ENCODE measurements at places on chromosomes 7 and 10.

DNA sequence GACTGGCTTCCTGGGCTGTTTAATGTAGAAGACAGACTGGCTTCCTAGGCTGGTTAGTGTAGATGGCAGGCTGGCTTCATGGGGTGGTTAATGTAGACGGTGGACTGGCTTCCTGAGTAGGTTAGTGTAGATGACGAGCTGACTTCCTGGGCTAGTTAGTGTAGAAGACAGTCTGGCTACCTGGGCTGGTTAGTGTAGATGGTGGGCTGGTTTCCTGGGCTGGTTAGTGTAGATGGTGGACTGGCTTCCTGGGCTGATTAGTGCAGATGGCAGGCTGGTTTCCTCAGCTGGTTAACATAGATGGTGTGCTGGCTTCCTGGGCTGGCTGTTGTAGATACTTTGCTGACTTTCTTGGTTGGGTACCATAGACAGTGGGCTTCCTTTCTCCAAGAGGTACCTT, 122.9 kb upstream of the PPP2R2D start:
- DNase-seq: no peak

- no peak for DNase-seq
Measured at GRCh38 chr7:16730937-16731336, 22.6 kb upstream of the TSPAN13 start.

DNA sequence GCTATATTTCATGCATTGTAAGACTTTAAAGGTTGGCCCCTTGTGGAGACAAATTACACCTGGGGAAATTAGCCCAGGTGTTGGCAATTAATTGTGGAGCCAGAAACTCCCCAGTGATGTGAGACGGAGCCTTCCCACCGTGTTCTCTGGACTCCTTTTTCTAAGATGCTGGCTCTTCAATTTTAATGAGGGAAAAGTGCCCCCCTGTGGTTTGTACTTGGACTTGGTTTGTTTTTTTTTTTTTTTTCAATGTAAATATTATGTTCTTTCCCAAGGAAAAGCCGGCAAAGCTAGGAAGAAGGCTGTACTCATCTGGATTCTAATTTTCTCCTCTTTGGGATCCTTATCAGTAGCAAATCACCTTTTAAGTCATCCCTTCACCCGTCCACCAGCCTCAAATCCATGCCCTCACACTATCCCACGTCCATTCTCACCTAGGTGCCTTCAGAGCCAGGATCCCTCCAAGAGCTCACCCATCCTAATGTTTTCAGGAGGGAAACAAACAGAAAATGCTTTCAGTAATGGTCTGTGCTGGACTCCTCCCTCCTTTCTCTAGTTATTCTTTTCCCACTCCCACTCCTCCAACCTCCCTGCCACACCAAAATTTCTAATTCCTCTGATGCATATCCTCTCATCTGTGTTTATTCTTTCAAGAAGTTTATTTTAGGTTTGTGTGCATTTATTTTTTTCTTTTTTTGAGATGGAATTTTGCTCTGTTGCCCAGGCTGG, 20.4 kb upstream of the ST8SIA6 start:
- DNase-seq: no peak

DNA sequence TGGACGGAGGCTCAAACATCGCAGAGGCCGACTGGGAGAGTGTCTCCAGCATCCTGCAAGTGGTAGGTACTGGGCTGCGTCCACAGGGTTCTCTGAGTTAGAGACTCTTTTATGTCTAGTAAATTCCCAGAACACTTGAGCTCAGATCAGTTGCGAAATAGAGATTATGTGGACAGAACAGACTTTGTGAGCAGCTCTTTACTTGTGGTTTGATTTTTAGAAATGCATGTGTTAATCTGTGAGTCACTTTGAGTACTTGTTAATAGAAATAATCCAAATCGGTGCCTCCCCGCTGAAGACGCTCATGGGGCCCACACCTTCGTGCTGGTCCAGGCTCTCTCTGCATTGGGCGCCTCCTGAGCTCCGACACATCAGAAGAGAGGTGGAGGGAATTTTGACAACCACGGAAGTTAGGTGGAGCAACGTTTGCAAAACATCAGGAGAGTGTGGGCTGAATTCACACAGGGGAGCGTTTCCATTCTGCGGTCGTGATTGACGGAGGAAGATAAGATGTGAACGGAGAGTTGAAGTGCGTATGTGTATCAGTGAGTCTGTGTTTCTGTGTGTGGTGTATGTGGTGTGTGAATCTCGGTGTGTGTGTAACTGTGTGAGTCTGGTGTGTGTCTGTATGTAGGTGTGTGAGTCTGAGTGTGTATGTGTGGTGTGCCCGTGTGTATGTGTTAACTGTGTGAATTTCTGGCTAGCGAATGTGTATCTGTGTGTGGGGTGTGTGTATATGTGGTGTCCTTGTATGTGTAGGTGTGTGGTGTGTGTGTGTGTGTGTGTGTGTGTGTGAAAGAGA, 32.1 kb downstream of the PFKP start:
- DNase-seq: no peak

- DNase-seq: no peak
Measured at GRCh38 chr10:14459665-14460064, 128.9 kb upstream of the FRMD4A start.

DNA sequence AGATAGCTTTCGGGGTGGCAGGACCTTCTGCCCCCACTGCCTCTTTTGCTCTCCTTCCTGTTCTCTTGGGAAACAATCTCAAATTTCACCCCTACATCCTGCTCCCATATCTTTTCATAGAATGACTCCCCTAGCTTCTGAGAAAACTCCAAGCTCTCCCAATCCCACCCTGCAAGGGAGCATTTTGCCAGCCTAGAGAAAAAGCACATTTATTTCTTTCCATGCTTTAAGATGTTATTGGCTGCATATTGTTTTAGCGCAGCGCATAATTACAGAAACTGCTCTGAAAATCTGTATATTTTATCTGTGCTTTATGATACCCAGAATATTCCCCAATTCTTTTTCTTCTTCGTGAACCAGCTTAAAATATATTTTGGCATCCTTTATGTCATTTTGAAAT, 601.3 kb downstream of the KCNMA1 start:
- no peak for DNase-seq

DNA sequence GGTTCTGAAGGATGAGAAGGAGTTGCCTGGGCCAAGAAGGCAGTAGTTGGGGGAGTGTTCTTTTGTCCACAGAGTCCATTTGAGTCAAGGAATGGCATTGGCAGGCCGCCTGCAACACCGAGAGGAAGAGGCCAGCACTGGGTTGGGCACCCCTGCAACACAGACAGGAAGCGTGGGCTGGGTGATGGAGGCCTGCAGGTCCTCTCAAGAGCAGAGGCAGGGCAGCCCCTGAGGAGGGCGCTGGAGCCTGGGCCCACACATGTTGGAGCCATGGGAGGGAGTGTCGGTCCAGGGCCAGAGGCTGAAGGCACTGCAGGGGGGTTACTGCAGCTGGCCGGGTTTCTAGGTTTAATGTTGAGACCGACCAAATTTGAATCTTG, 137.3 kb downstream of the PTPN20 start:
- no peak for DNase-seq

DNA sequence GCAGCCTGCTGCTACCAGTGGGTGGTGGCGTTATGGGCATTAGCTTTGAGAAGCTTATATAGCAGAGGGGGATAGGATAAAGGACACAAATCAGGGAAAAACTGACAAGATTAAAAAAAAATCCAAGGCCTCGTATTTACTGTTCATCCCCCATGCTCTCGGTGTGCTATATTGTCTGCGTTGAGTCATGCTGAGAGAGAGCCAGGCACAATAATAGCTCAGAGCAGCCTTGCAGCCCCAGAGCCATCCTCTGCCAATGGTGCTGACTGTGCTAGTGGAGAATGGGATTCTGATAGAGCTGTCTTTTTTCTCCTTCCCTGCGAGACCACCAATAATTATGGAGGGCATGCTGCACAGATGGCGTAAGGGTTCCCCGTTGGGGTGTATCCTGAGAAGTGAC, 51.7 kb upstream of the FZD1 start:
- DNase-seq: no peak

DNA sequence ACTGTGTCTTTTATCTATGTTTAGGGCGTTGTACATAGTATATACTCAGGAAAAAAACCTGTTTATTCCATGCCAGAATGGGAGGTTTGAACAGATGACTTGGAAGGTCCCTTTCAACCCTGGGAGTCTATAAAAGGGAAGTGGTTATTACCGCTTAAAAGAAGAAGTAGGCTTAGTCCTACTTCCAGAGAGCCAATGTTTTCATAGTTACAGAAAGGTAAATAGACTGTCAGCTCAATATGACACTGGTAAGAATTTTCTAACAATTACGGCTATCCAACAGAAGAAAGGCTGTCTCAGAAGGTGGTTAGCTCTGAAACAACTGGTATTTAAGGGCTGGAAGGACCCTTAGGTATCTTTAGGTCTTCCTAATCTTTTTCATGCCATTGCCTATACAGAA, 1.1 kb upstream of the TFAM start:
- DNase-seq: no peak

- no peak for DNase-seq
Measured at GRCh38 chr7:36272567-36273269, 116.9 kb upstream of the ANLN start.

DNA sequence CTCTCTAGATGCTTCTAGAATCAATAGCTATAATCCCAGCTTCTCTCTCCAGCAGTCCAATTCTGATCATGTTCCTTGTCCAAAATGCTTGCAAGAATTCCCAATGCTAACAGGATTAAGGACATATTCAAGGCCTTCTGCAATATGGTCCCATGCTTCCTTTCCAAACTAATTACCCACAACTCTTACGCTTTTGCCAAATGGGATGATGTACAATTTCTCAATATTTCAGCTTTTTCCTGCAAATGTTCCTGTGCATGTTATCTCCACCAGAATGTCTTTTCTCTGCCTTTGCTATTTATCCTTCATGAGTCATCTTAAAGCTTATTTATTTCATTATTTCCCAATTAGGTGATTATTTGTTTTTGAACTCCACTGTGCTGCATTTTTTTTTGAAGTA, 556.4 kb downstream of the SORCS1 start:
- DNase-seq: no peak

GRCh38 chr10:132274581-132274980, 33.2 kb downstream of the STK32C start:
- no peak for DNase-seq

GRCh38 chr7:140269004-140269638, 92.3 kb upstream of the KDM7A start:
- no peak for DNase-seq

DNA sequence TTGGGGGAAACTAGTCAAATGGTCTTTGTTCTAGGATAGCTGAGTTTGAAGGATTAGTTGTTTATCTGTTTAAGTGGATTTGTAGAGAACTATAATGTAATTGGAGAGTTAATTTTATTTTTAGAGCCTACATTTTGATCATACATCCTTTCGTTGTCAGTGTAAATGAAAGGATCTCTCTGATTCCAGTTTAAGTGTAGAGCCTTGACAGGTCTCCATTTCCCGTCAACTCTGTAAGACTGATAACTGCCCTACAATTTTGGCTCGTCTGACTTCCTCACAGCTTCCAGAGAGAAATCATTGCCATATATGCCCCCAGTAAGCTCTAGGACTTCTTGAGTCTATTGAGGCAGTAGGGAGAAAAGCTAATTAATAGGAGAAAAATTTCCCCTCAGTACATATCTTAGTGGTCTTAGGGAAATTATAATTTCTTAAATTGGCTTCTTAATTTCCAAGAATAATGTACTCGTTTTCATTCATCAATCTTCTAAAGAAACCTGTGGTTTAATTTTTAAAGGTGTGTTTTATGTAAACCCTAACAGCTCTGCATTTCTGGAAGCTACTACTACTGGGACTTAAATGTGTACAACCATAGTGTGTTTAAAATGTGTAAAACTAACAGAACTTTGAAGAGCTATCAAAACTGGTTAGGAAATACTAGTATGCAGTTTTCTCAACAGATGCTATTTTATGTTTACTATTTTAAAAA, 3.8 kb downstream of the KMT2E start:
- no peak for DNase-seq

DNA sequence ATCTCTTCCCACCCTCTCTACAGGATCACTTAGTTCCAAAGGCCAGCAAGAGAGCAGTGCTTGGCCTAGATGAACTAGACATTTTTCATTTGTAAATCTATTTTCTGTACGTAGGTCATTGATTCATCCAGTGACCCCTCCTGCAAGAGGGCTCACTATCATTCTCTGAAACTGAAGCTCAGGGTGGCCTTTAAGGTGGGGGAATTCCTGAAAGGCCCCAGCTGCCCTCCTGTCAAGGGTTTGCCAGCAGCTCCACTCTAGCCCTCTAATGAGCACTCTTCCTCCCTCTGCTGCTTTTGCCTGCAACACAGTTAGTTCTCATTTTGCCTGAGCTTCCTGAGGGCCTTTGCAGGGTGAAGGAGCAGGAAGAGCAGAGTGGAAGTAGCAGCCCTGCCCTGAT, 41.2 kb downstream of the LRRC18 start:
- no peak for DNase-seq

DNA sequence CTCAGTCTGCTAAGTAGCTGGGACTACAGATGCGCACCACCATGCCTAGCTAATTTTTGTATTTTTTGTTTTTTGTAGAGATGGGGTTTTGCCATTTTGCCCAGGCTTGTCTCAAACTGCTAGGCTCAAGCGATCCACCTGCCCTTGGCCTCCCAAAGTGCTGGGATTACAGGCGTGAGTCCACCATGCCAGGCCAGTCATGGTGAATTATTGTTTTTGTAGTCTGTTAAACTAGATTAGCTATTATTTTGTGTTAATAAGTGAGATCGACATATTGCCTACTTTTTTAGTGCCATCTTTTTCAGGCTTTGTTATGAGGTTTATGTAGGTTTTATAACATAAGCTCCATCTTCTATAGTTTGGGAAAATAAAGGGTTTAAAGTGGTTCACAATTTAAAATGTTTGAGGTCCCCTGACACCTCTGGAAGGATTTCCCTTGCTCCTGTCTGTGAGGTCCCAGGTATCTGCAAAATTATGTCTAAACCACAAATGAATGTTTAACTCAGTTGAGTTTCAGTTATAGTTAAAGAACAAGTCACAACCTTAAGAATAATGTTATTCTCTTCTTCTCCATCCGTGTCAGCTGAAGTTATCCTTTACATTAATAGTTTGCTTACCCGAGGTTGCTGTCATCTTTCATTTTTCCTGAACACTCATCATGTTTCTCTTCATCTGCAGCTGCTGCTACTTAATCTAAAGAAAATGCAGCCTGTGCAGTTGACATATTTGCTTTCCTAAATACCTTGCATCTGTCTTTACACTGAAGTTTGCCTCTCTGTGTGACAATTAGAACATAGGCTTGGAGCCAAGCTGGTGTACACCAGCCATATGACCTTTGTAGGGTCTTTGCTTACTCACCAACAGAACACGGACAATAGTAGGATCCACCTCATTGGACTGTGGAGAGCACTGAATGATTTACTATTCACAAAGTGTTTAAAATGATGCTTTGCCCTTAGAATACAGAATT, 8.9 kb upstream of the VSTM4 start:
- DNase-seq: no peak

DNA sequence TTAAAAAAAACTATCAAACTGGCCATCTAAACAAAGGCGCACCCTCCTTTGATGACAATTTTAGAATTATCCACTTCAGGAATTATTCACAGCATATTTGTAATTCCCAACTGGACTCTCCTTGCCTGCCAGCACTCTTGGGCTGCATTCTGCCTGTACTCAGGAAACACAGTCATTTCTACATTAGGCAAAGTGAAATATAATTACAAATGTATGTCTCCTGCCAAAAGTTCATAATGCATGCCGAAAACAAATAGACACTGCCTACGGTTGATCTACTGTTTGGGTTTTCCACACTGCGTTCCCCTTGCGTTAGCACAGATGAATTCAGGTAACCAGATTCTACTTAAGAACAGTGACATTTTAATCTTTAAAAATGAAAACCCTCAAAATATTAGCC, 1.9 kb downstream of the HGF start:
- DNase-seq: no peak
